Cardiac muscle cell (in vitro differentiated cells and primary cell): ENCODE measurements at places on chromosomes 5 and 9. TPM values are rescaled to one million over a fixed set of nuclear protein-coding genes. Genes with fewer than 3 reads are reported as not detected.
A peak's percentile ranks its signal among the peaks of the same experiment; 100 is the strongest.

- no peak for DNase-seq
Measured at GRCh38 chr5:172129256-172129910, 58.6 kb downstream of the STK10 start.

GRCh38 chr9:98092613-98092931 is 26.4 kb downstream of the TRIM14 start:
- DNase-seq = no peak

DNA sequence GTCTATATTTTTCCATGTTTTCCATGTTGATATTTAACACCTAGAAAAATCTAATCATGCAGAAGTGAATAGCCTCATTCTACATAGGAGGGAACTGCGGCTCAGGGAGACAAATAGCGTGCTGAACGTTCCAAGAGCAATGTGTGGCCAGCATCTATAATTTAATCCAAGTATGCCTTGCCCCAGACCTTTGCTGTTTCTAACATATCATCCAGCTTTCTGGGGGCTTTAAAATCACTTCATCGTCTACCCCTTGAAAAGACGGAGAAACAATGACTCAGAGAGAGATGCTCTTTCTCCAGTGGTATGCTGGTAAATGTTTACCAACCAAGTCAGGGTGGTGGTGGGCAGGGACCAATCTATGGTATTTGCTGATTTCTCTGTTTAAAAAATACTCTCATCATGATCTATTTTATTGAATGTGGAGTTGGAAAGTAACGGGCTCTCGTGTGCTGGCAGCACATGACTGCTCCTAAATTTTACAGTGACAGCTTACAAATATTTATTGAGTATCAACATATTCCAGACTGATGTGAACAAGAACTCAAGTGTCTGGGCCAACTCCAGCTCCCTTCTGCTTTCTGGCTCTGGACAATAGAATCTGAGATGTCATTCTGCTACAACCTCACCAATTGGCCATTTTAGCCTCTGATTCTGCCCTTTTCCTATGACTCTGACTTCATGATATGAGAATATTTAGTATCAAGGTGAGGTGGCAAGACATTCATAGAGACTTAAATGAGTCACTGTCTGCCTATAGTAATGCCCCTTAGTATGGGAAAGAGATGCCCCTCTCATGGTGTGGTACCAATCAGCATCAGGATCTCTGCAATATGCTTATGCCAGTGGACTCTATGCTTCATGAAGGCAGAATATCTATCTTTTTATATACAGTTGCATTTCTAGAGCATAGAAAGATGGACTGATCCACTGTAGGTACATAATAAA is 407.4 kb upstream of the TNC start:
- DNase-seq = no peak

DNA sequence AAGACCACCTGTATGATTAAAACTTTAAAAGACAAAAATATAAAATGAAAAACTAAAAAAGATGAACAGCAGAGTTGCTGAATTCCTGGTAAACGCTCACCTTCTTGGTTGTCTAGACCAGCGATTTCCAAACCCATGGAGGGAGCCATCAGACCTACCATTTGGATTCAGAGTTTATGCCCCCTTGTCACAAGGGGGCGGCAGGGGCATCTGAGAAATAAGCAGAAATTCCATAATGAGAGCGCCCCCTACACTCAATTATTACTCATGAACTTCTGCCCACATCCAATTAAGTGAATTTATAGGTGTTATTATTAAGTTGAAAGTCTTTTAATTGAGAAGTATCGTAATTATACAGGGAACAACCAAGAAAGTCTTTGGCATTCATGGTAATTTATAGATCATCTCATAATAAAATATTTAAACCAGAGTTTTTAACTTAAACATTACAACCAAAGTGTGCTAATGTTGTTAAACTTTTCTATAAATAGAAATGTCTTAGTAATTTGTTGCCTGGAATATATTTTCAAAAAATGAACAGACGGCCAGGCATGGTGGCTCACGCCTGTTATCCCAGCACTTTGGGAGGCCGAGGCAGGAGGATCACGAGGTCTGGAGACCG is 35.2 kb upstream of the SPATA31C2 start:
- peak; percentile 75 for DNase-seq

DNA sequence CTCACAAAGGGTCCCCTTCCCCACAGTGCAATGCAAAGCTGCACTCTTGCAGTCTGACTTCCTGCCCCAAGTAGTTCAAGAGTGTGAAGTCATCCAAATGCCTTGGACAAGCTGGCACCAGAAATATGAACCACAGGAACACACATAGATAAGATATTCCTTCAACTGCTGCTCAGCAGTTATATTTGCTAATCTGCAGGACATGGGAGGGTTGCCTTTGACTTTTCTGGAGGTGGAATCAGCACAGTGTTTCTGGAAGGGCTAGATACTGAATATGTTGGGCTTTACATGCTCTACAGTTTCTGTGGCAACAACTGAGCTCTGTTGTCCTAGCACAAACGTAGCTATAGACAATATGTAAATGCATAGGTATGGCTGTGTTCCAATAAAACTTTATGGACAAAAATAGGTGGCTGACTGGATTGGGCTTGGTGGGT is 96.7 kb upstream of the PCA3 start:
- peak; percentile 32 for DNase-seq

DNA sequence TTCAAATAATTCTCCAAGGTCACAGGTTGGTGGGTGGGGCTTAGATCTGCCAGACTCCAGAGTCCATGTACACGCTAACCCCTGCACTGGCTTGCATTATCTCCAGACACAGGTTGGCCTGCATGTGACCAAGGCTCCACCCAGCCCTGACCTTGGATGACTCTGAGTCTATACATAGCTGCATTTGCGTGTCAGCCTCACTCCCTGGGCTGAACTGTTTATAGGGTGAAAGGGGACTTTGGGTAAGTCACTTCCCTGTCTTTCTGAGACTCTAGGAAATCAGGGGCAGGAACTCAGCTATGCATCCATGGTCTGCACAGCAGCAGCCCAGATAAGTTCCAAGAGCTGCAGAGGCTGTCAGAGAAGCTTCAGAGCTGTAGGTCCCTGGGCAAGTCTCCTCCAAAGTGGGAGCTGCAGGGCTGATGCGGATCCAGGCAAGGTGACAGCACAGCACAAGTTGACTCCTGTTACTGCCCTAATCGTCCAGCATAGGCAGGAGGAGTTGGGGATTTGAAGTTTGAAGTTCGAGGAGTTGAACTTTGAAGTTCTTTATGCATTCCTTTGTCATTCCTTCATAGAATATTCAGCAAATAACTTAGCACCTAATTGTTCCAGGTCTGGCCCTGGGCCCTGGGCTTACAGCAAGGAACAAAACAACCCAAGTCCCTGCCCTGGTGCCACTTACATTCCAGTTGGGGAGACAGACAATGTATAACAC is 53.4 kb downstream of the SLC22A5 start:
- DNase-seq = peak; percentile 55

GRCh38 chr9:86867804-86868313 is 79.4 kb downstream of the GAS1 start:
- peak; percentile 37 for DNase-seq

DNA sequence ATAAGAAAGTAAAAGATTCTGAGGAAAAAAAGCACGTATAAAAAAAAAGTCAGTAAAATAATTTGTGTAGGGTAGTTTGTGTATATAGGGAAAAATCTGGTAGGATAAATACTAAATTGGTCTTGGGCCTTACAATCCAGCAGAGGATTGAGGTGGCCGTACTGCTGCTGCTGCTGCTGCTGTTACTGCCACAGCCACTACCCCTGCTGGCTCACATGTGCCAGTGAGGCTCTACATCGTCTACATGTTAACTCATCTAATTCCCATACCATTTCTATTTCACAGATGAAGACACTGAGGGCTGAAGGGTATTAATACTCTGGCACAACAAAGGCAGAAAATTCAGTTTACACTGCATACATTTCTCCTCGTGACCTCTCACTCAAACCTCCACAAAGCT is 928.5 kb downstream of the TLE4 start:
- DNase-seq = no peak

DNA sequence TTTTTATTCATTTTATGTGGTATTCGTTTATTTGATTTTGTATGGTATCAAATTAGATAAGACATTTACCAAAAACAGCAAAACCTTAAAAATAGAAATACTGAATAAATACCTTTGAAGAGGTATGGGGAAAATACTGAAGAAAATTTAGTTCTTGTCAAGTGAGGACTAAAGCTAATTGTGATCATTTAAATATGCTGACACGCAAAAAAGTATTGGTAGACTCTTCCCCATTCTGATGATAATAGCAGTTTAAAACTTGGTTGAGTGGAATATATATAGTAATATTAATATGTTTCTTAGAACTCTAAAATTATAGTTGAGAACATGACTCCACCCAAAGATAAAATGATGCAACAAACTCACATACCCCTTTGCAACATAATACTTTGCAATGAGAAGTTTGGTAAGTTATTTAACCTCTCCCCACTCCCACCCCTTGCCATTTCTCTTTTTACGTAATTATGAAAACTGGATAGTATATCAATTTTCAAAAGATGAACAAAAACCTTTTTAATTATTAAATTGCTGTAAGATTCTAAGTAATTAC is 30.1 kb upstream of the SNX24 start:
- DNase-seq = no peak

DNA sequence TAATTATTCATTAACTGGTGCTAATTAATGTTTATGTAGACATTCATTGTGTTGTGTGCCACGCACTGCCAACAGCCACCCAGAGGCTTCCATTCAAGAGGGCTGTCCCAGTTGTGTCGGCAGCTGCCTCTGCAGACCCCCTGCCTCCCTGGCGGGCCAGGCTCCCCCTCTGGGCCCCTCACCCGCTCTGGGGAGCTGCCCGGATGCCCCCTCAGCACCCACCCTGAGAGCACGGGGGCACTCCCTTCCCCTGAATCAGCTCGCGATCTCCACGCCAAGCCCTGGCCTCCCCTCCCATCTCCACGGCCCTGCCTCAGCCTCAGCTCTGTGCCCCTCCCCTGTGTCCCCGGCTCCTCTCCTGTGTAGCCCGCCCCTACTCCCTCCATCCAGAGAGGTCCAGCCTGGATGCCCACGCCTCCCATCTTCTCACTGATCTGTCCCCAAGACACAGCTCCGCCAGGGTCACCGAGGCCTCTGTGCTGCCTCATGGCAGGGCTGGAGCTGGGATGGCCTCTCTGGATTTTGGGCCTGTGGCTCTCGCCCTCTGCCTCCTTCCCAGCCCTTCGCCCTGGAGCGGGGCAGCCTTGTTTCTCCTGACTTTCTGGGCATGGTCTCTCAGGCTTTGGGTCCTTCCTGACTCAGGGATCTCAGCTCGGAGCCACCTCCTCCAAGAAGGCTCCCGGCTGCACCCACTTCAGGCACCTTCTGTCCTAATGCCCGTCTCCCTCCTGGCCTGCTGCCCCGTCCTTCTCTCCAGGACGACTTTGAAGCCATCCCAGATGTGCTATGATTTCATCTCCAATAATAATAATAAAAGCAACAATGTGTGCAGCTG is 16.0 kb upstream of the SLC9A3 start:
- no peak for DNase-seq

DNA sequence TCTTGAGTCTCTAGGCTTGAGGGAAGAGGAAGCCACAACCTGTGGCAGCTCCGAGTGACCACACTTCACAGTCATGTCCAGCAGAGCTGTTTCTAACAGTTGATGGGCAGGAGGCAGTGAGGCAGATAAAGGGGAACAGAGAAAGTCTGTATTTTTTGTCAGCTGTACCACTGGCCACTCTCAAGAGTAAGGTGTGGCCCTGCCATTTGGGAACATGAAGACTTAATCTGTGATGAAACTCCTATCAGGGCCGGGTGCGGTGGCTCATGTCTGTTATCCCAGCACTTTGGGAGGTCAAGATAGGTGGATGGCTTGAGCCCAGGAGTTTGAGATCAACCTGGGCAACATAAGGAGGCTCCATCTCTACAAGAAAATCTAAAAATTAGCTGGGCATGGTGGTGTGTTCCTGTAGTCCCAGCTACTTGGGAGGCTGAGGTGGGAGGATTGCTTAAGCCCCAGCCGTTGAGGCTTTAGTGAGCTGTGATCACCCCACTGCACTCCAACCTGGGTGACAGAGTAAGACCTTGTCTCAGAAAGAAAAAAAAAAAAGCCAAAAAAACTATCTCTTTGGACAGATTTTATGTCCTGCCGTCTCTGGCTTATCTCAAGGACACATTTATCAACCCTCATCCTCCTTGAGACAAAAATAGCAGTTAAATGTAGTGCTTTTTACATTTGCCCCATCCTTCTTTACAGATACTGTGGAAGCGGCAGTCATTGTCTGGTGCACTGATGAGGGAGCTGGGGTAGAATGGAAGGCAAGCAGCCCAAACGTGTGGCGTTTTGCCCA is 11.9 kb upstream of the COL15A1 start:
- no peak for DNase-seq

- DNase-seq = no peak
Measured at GRCh38 chr9:87694236-87694755, 31.6 kb upstream of the CTSL start.

DNA sequence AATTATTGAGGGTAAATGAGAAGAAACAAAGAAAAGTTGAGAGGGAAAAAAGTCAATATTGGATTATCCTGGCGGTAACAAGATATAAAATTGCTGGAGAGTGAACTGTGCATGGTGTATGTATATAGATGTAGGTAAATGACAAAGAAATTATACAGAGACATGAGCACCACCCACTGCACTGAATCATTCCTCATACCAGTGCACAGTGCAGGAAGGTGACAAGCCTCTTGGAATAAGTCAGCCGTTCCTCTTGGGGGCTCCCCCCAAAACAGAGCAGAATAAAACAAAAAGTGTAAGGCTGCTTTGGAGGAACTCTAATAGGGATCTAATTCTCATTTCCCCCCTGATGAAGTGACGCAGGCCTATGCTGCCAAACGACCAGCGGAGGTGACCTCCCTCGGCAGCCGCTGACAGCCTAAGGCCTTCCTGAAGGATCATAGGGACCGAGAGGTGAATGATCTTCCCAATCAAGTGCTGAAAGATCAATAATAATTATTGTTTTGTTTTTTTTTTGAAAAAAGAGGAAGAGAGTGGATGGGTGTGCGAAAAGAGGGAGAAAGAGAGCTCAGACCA is 245.0 kb downstream of the PSAT1 start:
- no peak for DNase-seq

DNA sequence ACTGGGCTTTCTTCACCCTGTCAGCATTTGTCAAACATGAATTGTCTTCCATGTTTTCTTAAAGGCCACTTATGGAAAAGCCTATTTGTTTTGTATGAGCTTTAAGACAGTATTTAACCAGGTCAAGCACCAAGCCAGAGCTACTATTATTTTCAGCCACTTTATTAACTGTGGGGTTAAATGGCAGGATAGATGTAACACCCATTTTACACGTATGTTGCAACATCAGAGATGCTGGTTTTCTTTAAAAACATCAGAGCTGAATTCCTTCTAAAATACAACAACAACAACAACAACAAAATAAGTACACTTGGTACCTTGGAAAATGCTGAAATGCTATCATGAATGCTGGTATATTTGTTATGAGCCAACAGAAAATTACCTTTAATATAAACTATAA is 13.6 kb downstream of the ARRDC3 start:
- DNase-seq = no peak

DNA sequence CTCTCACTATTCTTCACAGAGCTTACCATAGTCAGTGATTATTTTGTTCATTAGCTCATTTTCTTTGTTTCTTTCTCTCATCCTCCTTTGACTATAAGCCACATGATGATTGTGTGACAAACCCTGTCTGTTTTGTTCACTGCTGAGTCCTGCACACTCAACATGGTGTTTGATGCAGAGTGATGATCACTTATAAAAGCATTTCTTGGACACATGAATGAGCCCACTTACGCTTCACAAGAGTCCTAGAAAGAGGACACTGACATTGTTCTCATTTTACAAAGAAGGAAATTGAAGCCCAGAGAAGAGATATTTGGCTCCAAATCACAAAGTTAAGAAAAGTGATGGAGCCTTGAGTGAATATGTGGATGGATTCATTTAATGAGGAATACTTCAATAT is 13.4 kb downstream of the ABLIM3 start:
- DNase-seq = no peak

Gene ADAMTSL2
- total RNA-seq = 27.2 and 38.3 TPM in 2 replicates

Gene GM2A
- 53.7 and 56.3 TPM in 2 replicates for total RNA-seq

Gene POLE3
- 36.5 TPM in 2 replicates for total RNA-seq
